ENCODE measurements at places on chromosomes 2 and 18. TPM values are rescaled to one million over a fixed set of nuclear protein-coding genes. Genes with fewer than 3 reads are reported as not detected.

DNA sequence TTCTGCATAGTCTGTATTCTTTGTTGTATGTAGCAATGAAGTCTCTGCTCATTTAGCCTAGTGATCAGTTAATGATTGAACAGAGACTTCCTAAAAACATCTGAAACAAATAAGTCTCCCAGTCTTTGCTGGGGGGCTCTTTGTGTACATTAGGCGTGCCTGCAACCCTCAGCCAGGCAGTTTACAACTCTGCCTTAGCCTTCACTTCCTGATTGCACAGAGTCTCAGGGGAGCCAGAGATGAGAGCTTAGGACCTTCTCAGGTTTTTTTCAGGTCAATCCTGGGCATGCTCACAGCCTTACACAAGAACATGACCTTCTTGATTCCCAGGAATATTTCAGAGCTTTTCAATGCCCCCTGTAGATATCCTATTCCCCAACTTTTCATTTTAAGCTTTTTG, 44.0 kb upstream of the BIN1 start:
- DNase-seq: no peak

DNA sequence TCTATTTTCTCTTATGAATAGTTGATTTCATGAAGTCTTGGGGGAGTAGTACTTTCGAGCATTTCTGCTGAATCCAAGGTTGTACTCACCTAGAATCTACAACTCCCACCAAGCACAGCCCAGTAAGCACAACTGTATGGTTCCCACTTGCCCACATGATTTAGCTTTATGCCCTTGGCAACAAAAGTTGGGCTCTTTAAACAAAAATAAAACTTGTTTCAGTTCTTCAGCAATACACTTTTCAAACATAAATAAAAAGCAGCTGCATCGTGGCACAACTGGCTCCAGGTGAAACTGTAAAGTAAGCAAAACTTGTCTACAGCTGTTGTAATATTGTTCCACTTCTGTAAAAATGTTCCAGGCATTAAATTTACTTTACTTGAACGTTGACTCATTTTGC, 99.8 kb upstream of the FSIP2 start:
- DNase-seq: no peak

GRCh38 chr2:42194428-42194827, 25.3 kb downstream of the EML4 start:
- DNase-seq: no peak

RBM45 gene
- total RNA-seq: 10.3 TPM

- DNase-seq: peak; percentile 38
Measured at GRCh38 chr2:75466708-75467311, 93.9 kb downstream of the EVA1A start.

DNA sequence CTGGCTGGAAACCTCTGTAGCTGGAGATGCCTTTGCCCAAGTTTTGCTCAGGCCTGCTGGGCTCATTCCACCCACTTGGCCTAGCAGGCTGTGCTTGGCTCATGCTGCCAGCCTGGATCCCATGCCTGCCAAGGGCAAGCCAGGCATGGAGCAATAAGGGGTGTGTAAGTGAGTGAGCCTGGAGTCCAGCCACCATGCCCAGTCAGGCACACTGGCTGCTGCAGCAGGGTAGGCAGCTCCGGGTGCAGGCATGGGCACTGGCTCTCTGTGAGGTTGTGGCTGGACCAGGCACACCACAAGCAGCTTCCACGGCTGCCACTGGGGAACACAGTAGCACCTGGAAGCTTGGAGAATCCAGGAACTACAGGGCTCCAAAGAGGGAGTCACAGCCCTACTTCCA, 147.7 kb upstream of the HS6ST1 start:
- DNase-seq: no peak

GLI2 gene
- total RNA-seq: 8.7 TPM

DNA sequence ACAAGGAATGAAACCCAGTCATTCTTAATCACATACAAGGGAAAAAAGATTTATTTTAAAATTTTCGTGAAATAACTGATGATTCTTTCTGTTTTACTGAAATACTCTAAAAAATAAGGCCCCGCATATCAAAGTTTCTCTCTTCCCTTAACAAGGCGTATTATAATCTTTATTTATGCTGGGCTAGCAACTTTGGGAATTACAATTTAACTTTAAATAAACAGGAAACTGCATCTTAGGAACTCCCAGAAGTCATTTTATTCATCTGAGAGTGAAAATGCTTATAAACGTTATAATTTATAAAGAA, 166.7 kb downstream of the TCF4 start:
- no peak for DNase-seq

- no peak for DNase-seq
Measured at GRCh38 chr2:238920601-238921001, 72.7 kb downstream of the TWIST2 start.
